HT1080 (cell line): ENCODE measurements at places on chromosomes 7 and 10. TPM values are rescaled to one million over a fixed set of nuclear protein-coding genes. Genes with fewer than 3 reads are reported as not detected.

The PCGF6 gene
- 16.6 and 17.5 TPM in 2 replicates for total RNA-seq

The ADIRF gene
- total RNA-seq = 0.77 and 1.2 TPM in 2 replicates

The SH2B2 gene
- 0.90 and 1.2 TPM in 2 replicates for total RNA-seq

The TLL2 gene
- under 0.01 and 0.05 TPM in 2 replicates for total RNA-seq

The ENTPD1 gene
- not detected in 2 replicates for total RNA-seq

The NDUFA5 gene
- 67.6 and 68.7 TPM in 2 replicates for total RNA-seq

The ITIH2 gene
- total RNA-seq = not detected in 2 replicates

The SPDYE9 gene
- not detected in 2 replicates for total RNA-seq

The GPR146 gene
- 1.1 and 1.9 TPM in 2 replicates for total RNA-seq

The TWIST1 gene
- 19.1 and 19.3 TPM in 2 replicates for total RNA-seq

The KIF11 gene
- total RNA-seq = 36.8 and 37.7 TPM in 2 replicates

The EZH2 gene
- total RNA-seq = 25.1 and 30.2 TPM in 2 replicates

The SMO gene
- 15.8 and 16.1 TPM in 2 replicates for total RNA-seq

The OR2A12 gene
- not detected in 2 replicates for total RNA-seq

The STYXL1 gene
- total RNA-seq = 51.9 and 53.8 TPM in 2 replicates

The VSTM4 gene
- total RNA-seq = 2.2 and 2.7 TPM in 2 replicates

The GIMAP8 gene
- total RNA-seq = not detected in 2 replicates

The SPRN gene
- not detected in 2 replicates for total RNA-seq

The CHRM2 gene
- not detected in 2 replicates for total RNA-seq

The NACAD gene
- 0.03 and 0.08 TPM in 2 replicates for total RNA-seq

The IKZF1 gene
- not detected in 2 replicates for total RNA-seq

The TMEM236 gene
- 0.02 TPM in 1 of 2 replicates, not detected in the other for total RNA-seq

The MUC12 gene
- total RNA-seq = not detected in 2 replicates

The PRDX3 gene
- total RNA-seq = 269 and 341 TPM in 2 replicates

The AKR1C8 gene
- not detected in 2 replicates for total RNA-seq

The MKI67 gene
- total RNA-seq = 57.1 and 64.9 TPM in 2 replicates

The IGFBP3 gene
- total RNA-seq = not detected in 2 replicates

The PTER gene
- 5.8 and 9.5 TPM in 2 replicates for total RNA-seq

The NFE2L3 gene
- 25.4 and 26.9 TPM in 2 replicates for total RNA-seq

The CALN1 gene
- total RNA-seq = 1.9 and 2.4 TPM in 2 replicates

The ZNF277 gene
- 11.9 and 15.4 TPM in 2 replicates for total RNA-seq

The MYOZ1 gene
- total RNA-seq = not detected in 2 replicates

The HOXA6 gene
- 3.6 and 4.5 TPM in 2 replicates for total RNA-seq

The TRPV5 gene
- not detected in 2 replicates for total RNA-seq

The ACHE gene
- total RNA-seq = 0.27 TPM in 1 of 2 replicates, not detected in the other

The TCF7L2 gene
- total RNA-seq = 3.3 and 9.6 TPM in 2 replicates

The PKD2L1 gene
- not detected in 2 replicates for total RNA-seq

The BMPER gene
- 2.4 and 3.8 TPM in 2 replicates for total RNA-seq

The RPEL1 gene
- total RNA-seq = not detected in 2 replicates

The BLNK gene
- total RNA-seq = not detected in 2 replicates

The HOXA11 gene
- total RNA-seq = not detected in 2 replicates

The ANKRD22 gene
- total RNA-seq = 0.16 and 0.87 TPM in 2 replicates
